Activated CD4-positive, alpha-beta T cell treated with anti-CD3 and anti-CD28 coated beads, Interleukin-2, amount 50 U/mL, for 16 hours (primary cell): ENCODE measurements at places on chromosomes 7 and 10.

DNA sequence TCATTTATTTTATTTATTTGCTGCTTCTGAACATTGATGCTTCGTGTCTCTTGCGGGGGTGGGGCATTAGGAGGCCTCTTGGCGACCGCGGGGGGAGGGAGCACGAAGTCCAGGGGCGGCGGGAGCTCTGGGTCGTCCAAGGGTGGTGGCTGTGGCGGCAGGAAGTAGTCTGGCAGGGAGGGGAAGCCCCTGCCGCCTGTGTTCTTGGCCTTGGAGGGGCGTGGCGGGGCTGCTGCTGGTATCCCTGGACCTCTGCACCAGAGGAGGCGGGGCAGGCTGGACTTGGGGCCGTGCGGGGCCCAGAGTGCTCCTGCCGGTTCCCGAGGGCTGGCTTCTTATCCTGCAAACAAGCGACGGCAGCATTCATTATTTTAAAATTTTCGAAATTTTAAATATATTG lies 70.5 kb upstream of the ABI1 start:
- DNase-seq, result no peak

DNA sequence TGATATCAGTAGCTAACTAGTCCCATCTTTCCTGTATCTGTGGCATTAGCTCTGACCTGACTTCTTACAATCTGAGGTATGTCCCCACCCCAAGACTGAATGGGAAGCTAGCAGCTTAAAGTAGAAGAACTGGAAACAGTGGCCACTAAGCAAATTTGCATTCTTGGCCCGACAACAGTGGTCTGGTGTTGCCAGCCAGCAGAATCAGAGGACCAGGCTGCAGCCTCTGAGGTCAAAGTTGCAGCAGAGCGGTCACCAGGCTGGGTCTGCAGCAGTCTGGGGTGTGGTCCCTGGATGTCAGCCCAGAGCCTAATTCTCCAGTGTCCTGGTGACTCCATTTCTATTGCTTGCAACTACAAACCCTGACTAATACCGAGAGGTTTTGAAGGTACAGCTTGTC lies 26.3 kb downstream of the FAM107B start:
- DNase-seq, result no peak

DNA sequence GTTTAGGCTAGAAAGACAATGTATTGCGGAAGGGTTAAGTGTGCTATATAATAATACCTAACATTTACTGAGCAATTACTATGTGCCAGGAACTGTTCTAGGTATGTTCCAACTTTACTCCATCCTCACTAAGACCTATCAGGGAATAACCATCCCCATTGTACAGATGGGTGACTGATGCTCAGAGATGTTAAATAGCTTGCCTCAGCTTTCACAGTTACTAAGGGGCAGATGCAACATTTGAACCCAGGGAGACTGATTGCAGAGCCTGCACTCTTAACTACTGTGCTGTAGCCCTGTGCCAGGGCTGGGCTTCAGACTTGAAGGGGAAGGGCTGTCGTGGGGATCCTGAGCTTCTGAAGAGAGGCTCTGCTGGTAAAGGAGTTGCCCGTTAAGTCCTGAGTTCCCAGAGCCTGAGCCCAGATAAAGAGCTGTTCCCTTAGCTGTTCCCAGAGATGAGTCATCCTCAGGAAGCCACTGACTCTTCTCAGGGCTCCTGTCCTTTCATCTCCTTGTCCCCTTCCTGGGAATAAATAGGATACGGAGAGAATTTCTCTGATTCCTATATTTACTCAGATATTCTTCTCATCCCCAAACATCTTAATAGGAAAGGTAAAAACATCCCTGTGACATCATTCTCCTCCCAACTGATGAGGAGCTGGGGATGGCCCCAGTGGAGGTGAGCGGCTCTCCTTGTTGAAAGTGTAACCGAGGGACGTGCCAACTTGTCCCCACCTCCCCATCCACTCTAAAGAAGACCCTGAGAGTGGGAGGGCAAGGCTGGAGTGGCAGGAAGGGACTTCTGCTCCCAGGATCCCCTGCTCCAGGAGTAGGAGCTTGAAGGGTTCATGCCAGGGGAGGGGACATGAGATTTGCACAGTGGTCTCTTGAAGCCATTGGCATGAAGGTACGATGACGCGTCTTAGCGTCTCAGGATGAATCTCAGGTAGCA lies 28.0 kb upstream of the HABP2 start:
- DNase-seq, result no peak

GRCh38 chr7:138396251-138397070 lies 63.6 kb upstream of the TRIM24 start:
- DNase-seq, result no peak

DNA sequence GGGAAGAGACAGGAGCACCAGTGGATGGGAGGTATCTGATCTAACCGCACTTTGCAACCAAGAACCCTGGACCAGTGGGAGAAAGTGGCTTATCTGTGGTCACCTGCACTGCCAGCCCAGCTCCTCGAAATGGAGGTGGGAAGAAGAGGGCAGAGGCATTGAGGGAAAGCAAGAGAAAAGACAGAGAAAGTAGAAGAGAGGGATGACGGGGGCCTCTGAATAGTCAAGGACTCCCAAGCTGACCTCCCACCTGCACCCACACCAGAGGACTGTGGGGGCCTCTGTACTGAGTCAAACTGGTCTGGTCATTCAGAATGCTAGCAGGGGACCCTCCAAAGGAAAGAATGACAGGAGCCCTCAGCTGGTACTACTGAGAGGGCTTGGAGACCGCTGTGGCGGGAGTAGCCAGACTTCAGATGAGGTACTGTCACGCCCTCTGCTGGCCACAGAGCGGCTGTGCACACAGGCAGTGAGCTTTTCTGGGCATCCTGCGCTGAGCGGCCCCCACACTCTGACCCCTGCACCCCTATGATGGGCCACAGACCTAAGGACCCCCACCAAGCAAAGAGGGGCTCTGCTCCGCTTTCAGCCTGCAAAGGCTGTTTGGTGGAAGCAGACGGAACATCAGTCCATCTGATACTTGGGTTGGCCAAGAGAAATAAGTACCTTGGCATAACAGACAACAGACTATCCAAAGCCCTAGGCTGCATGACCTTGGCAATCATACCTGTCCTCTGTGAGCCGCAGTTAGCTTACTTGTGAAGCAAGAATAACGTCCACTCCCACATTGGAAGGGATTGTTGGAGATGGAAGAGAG lies 112.9 kb downstream of the COL13A1 start:
- DNase-seq, result peak; percentile 58

- no peak for DNase-seq
Observed at GRCh38 chr7:123675181-123675473, 19.5 kb downstream of the LMOD2 start.

DNA sequence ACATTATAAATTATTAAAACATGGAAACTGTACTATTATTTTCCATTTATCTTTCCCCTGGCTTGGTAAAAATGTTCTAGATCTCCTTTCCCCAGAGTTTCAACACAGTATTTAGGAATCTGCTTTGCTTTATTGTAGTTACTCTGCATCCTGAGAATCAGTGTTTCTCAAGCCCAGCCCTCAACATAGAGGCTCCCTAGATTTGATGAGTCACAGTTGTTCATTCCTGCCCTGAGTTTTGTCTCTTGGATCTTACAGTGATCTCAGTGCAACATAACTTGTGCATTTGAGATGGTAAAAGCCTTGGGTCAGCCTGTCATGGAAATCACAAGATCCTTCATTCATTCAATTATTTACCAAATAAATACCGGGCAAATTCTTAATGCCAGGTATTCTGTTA lies 63.0 kb downstream of the VAX1 start:
- DNase-seq, result no peak

GRCh38 chr7:135799881-135800280 lies 51.3 kb upstream of the FAM180A start:
- DNase-seq, result peak; percentile 4

DNA sequence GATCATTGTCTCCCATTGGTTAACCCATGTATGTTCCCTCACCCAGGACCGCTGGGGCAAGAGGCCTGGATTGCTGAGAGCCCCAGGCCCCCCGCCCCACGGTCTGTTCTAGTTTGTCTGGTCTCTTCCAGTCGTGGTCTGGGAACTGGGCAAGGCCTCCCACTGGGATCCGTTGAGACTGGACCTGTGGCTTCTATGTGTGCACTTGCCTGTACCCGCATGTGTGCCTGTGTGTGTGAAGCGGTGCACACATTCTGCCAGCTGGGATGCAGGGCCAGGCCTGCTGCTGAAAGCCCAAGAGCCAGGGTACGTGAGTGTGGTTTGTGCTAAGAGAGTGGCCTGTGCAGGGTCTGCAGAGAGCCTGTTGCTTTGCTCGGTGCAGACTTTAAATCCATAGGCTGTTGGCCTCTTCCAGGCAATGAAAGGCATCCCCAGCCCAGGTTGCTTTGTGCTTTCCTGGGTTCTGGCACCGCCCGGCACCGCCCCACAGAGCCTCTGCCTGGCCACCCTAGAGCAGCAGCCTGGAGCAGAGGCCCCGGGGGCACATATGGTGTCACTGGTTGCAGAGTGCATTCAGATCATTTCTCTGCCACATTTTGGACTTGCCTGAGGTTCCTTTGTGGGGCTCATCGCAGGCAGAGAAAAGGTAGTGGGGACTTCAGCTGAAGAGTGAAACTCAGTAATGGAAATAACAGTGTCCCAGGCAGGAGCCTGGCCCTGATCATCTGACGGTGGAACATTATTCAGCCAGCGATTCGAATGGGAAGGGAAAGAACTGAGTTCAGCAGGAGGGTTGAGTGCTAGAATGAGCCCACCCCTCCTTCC lies 215.5 kb downstream of the GLRX3 start:
- DNase-seq, result no peak

DNA sequence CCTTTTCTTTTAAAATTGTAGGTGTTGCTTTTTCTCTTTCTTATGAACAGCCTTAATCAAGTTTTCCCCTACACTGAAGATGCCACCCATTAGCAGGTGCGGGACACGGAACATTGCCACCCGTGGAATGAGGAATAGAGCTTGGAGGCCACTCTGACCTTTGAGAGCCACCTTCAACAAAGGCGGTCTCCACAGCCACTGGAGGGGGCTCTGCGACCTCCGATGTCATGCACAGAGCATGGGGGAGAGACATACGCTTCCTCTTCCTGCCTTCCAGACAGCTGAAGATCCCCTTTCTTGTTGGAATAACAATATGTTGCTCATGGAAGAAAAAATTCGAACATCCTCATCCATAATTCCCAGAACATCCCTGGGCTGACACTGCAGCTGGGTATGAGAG lies 39.1 kb downstream of the ADARB2 start:
- DNase-seq, result no peak

DNA sequence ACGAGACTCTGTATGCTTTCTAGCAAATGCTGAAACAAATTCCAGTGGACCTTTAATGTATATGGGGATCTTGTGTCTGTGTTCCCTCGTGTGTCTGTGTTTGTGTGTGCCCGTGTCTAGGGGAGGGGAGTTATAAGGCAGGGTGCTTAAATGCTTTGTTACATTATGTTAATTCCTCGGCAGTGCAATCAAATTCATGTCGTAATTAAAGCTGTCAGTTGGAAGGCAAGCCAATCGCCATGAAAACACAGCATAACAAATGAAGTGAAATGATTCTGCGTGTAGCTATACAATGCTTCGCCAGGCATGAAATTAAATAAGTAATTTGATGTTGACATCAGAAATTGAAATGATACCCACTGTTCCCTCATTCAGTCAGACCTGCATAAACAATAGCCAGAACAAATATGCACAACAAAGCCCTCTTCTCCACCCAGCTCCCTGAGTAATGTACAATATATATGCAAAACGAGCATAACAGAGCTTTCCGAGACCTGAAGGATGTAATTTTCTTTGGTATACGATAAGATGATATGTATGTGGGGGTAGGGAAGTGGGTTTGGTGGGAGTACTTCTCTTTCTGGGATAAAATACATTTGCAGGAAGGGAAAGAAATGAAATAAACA lies 534.1 kb downstream of the AUTS2 start:
- DNase-seq, result no peak

GRCh38 chr10:99235658-99236626 lies at the start of gene HPSE2:
HPSE2 (minus strand) TSS chr10:99235852.
- no peak for DNase-seq

DNA sequence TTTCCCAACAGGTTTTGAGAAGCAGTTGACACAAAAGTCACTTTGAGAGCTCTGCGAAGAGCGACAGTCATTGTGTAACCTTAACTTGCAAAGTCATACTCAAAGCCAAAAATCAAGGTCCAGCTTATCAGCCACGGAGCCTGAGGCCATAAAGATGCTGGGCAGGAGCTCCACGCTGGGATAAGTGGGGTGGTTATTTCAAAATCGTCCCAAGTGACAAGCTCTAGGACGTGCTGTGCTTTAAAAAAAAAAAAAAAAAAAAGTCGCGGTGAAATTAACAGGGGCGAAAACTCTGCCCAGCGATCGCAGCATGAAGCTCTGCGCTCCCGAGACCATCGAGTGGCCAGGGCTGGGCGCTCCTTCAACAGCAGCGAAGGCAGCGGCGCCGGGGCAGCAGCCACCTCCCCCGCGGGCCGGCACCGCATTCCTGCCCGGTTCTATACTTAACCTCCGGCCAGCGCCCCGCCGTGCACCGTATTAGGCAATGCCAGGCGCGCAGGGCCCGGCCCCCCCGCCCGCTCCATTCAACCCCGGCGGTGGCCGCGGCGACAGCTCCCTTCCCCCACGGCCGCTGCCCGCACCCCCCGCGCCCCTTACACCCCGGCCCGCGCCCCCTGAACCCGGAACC lies 657 bp downstream of the HACD1 start:
- DNase-seq, result peak; percentile 17
